Stimulated activated CD4-positive, alpha-beta T cell treated with anti-CD3 and anti-CD28 coated beads, TNF-alpha, amount 100 ng/mL, for 24 hours (primary cell): ENCODE measurements at places on chromosomes 2 and 18.

- DNase-seq = no peak
These were observed 269.7 kb downstream of the ALPK2 start for GRCh38 chr18:58359218-58359617.

GRCh38 chr2:12363138-12363537 lies 353.6 kb upstream of the TRIB2 start:
- DNase-seq = no peak

DNA sequence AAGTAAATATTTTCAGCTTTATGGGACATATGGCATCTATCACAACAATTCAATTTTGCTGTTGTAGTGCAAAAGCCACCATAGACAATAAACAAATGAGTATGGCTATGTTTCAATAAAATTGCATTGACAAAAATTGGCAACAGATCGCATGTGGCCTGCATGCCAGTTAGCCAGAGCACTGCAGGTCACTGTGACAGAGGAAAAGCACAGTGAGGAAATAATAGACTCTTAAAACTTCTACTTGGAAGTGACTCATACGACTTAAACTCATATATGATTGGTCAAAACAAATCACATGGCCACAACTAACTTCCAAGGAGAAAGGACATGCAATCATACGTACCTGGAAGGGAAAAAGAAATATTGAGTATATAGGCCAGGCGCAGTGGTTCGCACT lies 44.4 kb downstream of the EXOC6B start:
- no peak for DNase-seq

DNA sequence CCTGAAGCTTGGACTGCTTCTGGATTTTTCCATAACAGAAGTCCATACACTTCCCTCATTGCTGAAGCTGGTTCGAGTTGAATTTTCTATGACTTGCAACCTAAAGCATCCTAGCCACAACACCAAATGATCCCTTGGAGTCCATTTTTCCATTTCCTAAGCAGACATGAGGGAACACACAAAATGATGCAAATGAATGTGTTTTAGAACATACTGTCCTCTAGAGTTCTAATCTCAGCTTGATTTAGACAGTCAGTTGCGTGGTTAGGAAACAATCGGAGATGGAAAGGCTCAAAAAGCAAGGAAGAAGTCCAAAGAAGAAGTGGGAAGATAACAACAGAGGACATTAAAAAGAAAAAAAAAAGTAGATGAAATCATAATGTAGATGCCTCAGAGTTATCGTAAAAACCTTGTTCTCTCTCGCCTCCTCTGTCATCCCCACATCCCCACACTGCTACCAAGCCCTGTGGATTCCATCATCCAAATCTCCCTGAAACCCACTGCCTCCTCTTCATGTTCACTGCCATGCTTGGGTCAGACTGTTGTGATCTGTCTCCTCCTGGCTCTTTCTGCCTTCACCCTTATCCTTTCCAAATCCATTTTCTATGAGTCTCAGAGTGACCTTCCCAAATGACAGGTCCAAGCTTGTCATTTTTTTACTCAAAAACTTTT lies 58.4 kb downstream of the TMEM247 start:
- no peak for DNase-seq

DNA sequence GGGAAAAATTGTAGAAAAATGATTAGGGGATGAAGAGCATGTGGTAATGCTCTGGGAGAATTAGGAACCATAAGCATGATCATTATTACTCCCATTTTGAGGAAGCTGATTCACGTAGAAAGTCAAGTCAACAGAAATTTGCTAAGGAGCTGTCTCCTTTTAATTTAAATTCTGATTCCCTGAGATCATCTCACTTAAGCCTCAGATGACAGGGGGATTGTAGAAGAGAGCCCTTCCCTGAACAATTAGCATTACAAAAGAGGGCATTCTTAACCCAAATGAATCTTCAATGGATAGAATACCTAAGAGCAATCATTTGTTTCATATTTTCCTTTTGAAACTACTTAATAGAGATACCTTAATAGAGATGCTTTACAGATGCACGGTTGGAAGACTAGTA lies 267.9 kb downstream of the NYAP2 start:
- DNase-seq = no peak

DNA sequence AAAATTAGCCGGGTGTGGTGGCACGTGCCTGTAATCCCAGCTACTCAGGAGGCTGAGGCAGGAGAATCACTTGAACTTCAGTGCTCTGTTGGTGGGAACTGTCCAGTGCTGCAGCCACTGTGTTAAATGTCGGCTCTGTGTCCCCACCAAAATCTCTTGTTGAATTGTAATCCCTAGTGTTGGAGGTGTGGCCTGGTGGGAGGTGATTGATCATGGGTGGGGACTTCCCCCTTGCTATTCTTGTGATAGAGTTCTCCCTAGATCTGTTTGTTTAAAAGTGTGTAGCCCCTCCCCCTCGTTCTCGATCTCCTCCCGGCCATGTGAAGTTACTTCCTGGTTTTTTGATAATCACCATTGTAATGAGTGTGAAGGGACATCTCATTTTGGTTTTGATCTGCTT lies 9.8 kb upstream of the RPL31 start:
- DNase-seq = no peak

DNA sequence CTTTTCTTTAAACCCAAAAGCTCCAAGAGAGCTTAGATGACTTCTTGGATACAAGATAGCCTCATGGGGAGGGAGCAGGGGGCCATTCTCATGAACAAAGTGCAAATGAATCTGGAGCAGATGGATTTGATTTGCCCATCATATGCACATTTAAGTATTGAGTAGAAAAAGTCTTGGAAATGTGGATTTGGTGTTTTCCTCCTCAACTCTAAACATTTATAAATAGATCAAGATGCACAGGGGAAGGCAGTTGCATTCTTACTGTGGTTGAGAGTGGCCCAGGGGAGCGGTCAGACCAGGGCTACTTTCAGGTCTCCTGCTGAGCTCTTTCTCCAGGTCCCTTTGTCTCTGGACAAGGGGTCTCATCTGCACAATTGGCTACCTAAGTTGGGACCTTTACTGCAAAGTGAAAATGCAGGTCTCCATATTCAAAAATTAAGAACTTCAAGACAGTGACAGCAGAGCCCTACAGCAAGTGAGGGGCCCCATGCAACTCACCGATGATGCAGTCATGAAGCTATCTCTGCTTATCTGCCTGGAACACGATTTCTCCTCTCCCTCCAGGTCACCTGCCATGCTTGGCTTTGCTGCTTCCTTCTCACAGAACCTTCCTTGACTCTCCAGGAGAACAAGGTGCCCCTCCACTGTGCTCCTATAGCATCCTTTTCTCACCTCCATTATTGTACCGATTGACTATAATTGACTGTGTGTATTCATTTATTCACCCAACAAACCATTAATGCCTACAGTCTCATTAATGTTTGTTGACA lies 145.4 kb downstream of the LPIN1 start:
- no peak for DNase-seq

DNA sequence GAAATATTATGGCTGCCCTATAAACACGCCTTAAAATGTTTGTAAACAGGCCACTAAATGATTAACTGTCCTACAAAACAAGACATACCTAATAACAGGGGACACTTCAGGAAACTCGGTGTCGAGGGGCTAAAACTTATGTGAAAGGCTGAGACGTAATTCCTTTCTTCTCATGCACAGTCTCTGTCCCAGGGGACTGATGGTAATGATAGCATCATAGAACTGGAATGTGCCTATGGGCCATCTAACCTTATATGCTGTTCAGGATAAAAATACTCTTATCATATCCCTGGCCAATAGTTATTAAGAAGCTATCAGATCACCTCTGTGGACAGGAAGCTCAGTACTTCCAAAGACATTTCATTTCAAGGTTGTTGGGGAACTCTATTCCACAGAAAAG lies 252.6 kb upstream of the RASGRP3 start:
- no peak for DNase-seq

DNA sequence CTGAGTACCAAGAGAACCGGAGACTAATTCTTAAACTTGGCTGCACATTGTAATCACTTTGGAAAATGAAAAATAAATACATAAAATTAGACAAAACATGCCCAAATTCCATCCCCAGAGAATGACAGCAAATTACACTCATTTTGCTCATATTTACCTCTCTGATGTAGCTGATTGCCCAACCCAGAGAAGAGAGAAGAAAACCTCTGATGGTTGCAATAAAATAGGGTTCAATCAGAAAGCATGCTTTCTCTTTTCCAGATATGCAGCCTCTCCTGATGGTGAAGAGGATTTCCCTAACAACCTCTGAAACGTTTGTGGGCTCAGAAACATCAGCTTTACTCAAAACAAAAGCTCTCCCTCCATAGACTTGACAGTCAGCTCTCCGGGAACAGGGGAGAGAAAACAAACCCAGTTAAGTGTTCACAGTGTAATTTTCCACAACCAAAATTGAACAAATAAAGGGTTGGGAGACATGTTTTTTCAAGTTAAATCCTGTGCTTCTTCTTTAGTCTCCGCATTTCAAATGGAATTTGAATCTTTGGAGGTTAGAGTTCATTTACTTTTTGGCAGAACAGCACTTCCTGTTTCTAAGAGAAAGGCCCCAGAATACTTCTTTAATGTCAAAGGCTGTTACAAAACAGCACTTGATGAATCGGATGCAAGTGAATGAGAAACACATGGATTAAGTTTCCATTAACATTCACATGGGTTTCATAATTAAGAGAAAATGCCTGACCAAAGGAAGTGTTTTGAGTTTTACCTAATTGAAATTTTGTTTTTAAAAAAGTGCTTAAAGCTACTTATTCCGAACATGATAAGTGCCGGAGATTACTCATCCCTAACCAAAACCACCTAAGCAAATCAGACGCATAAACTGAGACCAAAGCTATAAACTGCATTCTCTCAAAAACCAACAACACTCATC lies 570.1 kb upstream of the SYT4 start:
- no peak for DNase-seq

- DNase-seq = no peak
These were observed 6.0 kb upstream of the ALPP start for GRCh38 chr2:232372231-232373208.

- no peak for DNase-seq
These were observed 257.9 kb upstream of the ATP5MC3 start for GRCh38 chr2:175439416-175439815.

- no peak for DNase-seq
These were observed 123.8 kb downstream of the CELF4 start for GRCh38 chr18:37441821-37442220.

GRCh38 chr2:38146907-38147307 lies 71.0 kb upstream of the CYP1B1 start:
- DNase-seq = no peak

DNA sequence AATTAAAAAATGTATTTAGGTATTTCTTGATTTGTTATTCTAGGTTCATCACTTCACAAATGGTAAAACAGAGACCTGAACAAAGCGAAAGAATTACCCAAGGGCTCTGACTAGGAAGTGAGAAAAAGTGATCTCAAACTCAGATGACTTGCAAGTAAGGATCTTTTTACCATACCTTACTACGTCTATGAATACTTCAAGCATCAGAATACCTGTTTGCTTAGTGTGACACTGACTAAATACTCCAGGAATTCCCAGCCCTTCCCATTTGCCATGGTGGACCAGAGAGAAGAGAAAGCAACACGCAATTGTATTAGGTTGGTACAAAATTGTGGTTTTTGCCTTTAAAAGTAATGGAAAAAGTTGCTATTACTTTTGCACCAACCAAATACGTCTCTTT lies 35.8 kb upstream of the FIGN start:
- DNase-seq = no peak

- no peak for DNase-seq
These were observed 30.2 kb downstream of the NYAP2 start for GRCh38 chr2:225429717-225430116.

DNA sequence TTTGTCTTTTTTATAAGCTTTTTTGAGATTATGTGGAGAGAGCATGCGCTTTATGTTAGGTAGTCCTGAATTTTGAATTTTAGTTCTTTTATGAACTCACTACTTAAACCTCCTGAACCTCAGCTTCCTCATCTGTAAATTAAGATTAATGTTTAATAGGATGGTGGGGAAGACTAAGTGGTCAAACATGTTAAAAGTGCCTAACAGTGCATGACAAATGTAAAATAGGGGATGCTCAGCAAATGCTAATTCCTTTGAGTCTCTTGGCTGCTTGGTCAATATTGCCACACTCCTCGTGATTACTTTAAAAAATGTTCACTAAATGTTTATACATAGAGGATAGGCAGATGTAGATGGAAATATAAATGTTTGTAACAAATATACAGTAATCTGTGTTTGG lies 6.8 kb downstream of the BIRC6 start:
- no peak for DNase-seq

GRCh38 chr18:10318691-10318970 lies 135.8 kb upstream of the APCDD1 start:
- DNase-seq = no peak

- no peak for DNase-seq
These were observed 167.9 kb downstream of the PARD3B start for GRCh38 chr2:204713211-204713610.

GRCh38 chr2:3494984-3495666 lies 24.2 kb downstream of the ADI1 start:
- DNase-seq = no peak

GRCh38 chr2:11144077-11144737 lies 11.1 kb upstream of the SLC66A3 start:
- DNase-seq = no peak

- DNase-seq = no peak
These were observed 16.4 kb upstream of the KCNG3 start for GRCh38 chr2:42510191-42510590.

DNA sequence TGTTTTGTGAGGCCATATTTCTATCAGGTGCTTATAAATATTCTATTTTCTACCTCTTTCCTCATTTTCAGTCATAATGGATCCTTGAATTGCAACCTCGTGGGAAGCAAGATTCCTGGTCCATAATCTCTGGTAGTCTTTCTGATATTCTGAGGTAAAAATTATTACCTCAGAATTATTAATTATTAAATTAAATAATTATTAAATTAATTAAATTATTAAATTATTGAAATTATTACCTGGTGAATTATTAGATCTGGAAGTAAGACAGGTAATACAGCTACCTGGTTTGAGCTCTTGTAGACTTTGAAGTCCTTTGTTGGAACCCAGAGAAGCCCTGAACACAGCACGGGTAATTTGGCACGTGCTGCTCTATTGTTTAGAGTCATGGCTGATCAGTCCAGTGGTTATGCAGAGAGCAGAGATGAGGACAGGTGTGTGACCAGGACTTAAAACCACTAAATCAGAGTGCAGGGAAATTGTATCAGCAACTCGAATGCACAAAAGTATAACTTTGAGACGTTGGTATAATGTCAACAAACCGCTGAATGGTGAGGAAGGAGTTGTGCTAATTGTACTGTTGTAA lies 46.8 kb upstream of the PTPRM start:
- DNase-seq = no peak

- DNase-seq = no peak
These were observed at the start of gene HOXD4 for GRCh38 chr2:176151442-176152287. Gene HOXD4 (plus strand): TSS chr2:176151550. CDS start chr2:176151634, 84 bp downstream.

DNA sequence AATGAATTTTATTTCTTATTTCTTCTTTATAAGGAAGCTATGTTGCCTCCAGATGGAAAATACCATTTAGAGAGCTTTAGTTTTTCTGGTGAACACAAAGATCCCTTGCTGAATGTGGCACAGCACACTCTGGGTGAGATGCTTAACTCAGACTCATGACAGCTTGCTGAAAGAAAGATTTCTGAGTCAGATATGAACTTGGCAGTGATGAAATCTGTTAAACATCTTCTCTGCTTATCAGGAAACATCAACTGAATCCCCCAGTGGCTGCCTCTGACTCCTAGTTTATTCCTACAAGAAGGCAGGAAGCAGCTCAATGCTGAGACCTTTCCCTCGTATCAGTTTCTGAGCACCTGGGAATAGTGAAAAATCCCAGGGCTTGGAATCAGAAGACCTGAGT lies 162.8 kb downstream of the OSR1 start:
- no peak for DNase-seq

- DNase-seq = peak; percentile 24
These were observed 104.9 kb downstream of the RBMS1 start for GRCh38 chr2:160388464-160389263.
